Heart left ventricle (tissue), 16 donors: ENCODE measurements at places on chromosomes 16 and 17.
A peak's percentile ranks its signal among the peaks of the same experiment; 100 is the strongest.

DNA sequence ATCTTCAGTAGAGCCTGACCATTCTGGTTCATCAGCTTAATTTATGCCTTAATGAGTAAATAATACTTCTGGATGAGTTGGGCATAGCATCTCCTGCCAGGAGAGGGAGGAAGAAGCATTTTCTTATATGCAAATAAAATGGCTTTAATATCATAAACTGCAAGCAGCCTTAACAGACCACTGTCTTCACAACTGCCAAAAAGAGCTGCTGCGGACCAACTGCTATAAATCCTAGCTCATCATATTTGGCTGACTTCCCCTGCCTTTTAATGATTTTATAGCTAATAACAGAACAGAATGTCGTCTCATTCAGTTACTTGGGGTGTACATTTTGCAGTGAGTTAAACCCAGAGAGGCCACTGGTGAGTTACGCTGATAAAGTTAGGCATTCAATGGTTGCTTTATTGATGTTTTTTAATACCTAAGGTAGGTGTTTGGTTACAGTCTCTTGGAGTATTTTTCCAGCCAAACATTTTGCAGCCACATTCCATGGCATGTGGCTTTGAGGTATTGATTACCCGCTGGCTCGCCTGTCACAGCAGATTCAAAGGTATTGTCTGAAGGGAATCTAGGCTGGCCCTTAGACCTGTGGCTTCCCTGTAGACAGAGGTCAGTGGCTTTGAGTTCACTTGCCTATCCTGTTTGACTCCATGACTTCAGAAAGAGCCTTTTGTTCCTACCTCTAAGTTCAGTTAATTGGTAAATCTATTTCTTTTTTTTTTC lies 16.4 kb downstream of the FAM20A start:
- no peak for DNase-seq

DNA sequence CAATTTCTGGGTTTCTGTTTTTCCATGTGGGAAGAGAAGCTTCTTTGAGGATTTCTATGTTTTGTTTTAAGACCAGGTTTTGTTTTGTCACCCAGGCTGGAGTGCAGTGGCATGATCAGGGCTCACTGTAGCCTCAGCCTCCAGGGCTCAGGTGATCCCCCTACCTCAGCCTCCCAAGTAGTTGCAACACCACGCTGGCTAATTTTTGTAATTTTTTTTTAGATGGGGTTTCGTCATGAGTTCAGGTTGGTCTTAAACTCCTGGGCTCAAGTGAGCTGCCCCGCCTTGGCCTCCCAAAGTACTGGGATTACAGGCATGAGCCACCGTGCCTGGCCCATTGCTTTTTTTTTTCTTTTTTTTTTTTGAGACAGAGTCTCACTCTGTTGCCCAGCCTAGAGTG lies 25.5 kb upstream of the TAOK1 start:
- DNase-seq: no peak

DNA sequence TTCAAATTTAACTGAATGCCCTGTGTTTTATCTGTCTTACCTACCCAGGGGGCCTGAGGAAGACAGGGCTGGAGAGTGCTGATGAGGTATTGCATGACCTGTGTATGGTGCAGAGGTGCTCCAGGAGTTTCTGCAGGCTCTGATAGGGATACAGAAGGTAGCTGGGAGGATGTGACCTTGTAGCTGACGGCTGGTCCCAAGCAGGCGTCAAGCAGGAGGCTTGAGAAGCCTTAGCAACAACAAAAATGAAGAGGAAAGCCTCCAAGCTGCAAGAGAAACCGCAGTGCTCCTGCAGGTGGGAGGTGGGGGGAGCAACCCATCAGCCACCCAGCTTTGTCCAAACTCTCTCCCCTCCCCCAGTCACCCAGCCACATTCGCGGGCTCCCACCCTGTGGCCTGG lies 40.4 kb downstream of the LAT start:
- DNase-seq: no peak

DNA sequence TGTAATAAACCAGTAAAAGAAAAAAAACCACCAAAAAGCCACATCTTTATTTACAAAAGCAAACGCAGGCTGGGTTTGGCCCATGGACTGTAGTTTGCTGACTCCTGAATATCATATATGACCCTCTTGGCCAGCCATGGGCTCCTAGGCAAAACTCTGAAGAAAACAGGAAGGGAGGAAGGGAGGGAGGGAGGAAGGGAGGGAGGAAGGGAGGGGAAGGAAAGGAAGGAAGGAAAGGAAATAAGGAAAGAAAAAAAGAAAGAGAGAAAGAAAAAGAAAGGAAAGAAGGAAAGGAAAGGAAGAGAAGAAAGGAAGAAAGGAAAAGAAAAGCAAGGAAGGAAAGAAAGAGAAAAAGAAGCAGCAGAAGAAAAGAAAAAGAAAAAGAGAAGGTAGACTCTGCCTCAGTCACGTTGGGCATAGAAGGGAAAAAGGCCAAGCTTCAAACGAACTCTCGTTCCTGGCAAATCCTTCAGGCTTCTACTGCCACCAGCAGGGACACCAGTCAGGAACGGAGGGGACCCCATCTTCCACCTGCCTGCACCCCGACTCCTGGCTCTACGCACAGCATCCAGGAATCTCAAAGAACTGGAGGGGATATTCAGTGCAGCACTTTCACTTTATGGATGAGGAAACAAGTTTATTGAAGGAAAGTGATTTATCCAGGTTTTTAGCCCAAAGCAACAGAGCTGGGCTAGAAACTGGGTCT lies 22.1 kb downstream of the CDC42EP4 start:
- no peak for DNase-seq

DNA sequence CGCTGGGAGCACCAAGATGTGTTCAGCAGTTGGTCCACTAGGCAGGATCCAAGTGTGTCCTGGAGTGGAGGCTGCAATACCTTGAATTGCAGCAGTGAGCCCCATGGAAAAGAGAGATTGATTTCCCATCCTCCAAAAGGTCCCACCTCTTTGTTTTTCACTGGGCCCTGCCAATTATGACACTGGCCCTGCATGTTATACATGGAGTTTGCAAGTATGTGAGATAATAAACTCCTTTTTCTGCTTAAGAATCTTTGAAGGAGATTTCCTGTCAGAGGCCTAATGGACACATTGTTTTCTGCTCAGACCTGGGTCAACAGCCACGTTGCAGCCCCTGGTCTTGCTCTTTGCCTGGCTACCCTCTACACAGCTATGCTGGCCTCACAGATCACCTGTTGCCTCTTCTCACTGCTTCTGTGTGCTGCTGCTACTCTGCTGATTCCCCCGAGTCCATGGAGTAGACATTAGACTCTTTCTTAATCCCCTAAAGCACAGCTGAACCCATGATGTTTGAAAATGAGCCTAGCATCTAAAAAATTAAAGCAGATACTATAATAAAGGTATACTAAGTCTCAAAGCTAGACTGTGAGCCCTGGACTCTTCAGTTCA lies 341.9 kb upstream of the CDH11 start:
- DNase-seq: no peak

DNA sequence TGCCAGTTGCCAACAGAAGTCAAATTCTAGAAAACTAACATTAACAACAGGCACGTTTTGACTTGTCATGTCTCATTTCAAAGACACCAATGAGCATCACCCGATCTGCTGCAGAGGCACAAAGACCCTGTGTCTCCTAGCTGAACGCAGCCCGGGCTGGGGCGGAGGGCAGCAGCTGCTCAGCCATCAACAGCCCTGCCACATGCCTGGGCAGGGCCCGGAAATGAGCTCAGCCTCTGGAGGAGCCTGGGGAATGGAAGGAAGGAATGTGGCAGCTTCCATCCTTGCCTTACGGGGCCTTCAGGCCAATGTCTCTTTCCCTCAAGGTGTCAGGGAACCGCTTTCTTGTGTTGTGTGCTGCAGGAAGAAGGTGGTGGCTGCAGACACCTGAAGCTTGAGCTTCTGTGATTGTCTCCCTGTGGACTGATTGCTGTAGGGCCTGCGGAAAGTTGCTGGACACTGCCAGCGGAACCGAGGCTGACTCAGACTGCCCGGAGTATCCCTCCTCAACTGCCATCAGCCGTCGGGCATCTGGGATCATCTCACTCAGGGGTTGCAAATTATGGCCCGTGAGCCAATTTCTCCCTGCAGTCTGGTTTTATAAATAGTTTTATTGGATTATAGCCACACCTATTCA lies 7.3 kb downstream of the CDH13 start:
- peak; percentile 33 for DNase-seq

GRCh38 chr17:14672830-14673229 lies 371.9 kb downstream of the HS3ST3B1 start:
- DNase-seq: no peak

DNA sequence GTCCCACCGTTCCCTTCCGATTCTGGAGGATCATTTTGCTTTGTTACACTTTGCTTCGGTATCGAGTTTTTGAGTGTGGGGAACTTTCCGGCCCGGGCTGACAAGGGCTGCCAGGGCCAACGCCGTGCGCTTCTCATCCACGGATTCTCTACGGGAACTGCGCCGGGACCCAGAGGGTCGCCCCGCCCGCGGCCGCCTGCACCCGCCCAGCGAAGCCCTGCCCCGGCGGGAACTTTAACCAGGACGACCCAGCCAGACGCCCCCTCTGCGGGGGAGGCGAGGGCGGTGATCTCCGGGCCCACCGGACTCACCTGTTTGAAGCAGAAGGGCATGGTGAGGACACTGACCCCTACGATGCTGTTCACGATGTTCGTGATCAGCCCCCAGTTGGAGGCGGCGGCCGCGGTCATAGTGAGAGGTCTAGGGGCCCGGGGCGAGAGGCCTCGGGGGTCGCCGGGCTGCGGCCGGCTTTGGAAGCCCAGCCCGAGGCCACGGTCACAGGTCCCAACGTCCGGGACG lies 536 bp downstream of the SLC38A10 start:
- DNase-seq: no peak

DNA sequence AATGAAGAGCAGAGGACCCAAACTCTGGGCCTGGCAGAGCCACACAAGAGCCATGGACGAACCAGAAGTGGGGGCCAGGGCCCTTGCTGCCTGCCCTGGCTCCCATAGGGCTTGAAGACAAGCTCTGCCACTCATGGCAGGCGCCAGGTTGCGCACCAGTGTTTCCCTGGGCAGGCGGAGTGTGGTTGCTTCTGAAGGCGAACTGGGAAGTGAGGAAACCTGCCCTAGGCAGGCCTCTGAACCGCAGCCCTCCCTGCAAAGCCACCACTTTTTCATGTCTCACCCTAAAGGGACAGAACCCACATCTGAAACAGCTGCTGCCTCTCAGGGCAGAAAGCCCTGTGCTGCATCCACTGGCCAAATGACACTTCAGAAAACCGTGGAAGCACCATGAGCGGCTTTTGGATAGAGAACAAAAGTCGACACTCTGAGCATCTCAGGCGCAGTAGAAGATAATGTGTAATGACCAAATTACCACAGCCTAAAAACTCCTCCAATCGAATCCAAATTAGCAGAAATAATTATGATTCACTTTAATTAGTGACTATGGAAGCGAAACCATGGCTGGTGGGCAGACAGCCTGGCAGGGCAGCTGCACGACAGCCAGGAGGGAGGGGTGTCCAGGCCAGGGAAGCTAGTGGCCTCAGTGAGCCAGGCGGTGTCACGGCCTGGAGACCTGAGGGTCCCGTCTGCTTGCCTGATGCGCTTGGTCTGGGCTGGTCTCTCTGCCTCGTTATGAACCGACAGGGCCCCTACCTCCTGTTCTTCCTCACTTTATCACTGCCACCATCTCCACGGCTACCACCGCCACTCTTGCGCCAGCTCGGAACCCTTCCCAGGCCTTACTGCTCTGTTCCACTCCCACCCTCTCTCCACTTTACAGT lies 59.1 kb downstream of the PRMT7 start:
- DNase-seq: peak; percentile 37

DNA sequence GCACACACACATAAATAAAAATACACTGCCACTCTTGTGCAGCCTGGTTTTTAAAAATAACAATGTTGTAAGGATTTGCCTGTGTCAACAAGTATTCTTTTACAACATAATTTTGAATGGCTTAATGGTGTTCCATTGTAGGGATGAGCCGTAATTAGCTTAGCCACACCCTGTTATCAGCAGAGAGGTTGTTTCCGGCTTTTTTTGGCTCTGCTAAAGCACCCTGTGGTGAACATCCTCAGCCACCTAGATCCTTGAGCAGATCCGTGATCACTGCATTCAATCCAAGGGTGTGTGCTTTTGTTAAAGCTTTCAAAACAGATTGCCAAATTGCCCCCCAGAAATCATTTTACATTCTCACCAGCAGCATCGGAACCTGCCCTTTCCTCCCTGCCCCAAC lies 7.0 kb downstream of the KATNB1 start:
- no peak for DNase-seq

DNA sequence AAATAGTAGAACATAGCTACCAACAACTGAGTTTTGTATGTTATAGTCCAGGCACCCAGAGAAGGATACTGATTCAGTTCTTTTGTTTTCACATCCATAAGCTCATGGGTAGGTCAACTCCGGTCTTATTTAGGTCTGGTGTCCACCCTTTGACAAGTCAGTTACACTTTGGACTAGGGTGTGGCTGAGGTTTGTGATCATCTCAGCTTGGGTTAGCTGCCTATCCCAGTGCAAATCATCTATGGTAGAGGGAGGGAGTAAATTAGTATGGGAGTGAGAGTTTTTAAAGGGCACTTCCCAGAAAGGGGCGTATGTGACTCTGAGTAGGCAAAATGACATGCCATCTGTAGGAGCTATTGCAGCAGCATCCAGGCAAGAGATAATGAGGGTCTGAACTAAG lies 66.1 kb downstream of the TANC2 start:
- DNase-seq: no peak

DNA sequence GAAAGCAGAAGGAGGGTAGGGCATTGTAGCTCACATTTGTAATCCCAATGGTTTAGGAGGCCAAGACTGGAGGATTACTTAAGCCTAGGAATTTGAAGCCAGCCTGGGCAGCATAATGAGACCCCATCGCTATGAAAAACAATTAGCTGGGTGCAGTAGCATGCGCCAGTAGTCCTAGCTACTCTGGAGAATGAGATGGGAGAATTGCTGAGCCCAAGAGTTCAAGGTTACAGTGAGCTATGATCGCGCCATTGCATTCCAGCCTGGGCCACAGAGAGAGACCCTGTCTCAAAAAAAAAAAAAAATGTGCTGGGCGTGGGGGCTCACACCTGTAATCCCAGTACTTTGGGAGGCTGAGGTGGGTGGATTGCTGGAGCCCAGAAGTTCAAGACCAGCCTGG lies 5.0 kb downstream of the ATF7IP2 start:
- no peak for DNase-seq

GRCh38 chr16:80100846-80101451 lies 439.8 kb upstream of the DYNLRB2 start:
- DNase-seq: no peak

- DNase-seq: no peak
Measured at GRCh38 chr16:8489580-8489979, 100.7 kb downstream of the TMEM114 start.

DNA sequence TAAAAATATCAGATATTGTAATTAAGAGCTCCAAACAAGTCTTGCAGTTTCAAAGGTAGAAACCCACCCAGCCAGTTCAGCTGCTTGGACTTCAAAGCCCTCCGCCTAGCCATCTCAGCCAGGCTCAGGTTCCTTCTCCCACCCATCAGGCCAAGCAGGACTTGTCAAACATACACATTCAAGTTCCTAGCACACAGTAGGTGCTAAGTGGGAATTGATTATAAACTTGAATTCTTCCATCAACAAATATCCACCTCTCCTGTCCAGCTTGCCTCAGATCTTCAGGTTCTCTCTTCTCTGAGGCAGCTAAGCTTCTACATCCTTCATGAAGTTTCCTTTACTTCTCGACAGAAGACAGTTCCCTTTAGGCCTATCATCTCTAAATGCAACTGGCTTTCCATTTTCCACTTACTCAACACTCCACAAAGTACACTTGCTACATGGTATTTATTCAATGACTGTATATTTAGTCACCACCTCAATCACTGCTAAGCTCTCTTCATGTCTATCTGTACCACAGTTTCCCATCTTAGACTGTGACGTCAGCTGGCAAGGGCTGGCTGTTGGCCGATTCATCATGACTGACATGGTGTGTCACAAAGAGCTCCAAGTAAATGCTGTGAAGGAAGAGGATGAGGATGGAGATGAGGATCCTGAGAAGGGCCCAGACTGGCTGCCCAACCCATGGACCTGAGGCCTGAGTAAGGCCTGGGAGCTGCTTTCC lies 13.3 kb upstream of the COG7 start:
- DNase-seq: no peak
